ENCODE measurements at places on chromosomes 6 and 20.

GRCh38 chr20:64247307-64247618 lies 8.3 kb upstream of the PCMTD2 start:
- DNase-seq, result no peak

DNA sequence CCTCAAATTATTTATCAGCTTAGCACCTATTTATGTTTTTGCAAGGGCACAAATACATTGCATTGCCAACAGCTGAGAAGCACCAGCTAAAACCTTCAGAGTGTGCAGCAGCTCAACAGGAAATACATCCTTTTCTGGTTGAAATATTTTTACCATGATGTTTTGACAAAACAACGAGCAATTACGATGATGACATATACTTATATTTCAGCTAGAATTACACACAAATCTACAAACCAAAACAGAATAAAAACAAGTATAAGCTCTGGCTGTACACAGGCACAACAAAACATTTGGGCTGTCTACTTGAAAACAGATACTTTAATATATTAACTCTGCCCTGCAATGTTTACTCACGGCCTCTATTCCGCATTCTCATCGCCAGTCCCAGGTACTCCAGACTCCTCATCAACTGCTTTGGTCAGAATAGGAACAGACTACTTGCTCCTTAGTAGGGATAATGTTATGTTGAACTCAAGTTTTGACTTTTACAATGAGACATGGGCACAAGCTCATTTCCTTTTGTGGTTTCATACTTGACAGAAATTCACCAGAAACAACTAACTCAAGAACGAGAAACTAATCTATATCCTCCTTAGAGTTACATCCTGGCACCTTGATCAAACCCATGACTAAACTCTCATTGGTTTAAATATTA lies 377.6 kb downstream of the ESR1 start:
- no peak for DNase-seq

DNA sequence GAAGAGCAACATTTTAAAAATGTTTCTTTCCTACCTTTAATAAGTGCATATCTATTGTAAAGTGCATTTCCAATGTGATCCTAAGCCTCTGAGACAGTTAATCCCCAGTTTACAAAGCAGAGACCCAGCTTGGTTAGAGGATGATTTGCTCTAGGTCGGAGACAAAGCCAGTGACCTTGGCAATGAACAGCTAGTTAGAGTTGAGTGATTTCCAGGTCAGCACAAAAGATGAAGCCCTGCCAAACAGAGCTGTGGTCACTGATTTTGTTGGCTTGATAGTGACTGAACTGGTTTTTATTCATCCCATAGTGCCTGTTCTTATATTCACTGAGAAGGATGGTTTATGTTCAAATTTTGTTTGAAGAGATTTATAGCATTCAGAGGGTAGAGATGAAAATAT lies 56.6 kb upstream of the CD83 start:
- DNase-seq, result no peak

GRCh38 chr6:14488180-14488579 lies 370.6 kb downstream of the CD83 start:
- no peak for DNase-seq

- no peak for DNase-seq
Observed at GRCh38 chr6:25196464-25196863, 82.7 kb upstream of the CARMIL1 start.

- DNase-seq, result no peak
Observed at GRCh38 chr20:46378412-46379009, 27.9 kb downstream of the ELMO2 start.
